Liver (tissue), 10 donors: ENCODE measurements at places on chromosomes 5 and 9. TPM values are rescaled to one million over a fixed set of nuclear protein-coding genes. Genes with fewer than 3 reads are reported as not detected.

DNA sequence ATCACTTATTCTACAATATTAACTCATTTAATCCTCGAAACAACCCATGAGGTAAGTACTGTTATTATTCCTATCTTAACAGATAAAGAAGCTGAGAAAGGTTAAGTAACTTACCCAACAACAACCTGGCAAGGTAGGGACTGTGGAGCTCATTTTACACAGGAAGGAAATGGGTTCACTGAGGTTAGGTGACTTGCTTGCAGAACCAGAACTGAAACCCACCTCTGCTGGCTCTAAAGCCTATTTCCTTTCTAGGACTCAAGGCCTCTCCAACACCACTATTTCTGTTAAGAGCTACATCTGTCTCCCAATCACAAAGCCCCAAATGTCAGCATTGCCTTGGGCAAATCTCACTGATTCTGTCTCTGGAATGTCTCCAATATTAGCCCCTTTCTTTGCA is 38.9 kb upstream of the IFNK start:
- no peak for DNase-seq

- no peak for DNase-seq
Measured at GRCh38 chr5:147332658-147333057, 97.8 kb downstream of the STK32A start.

GRCh38 chr5:24389968-24390367 is 254.8 kb downstream of the CDH10 start:
- DNase-seq: no peak

- no peak for DNase-seq
Measured at GRCh38 chr9:108599571-108599970, 256.2 kb downstream of the ACTL7B start.

- DNase-seq: no peak
Measured at GRCh38 chr5:13955896-13956295, 11.4 kb upstream of the DNAH5 start.

- DNase-seq: no peak
Measured at GRCh38 chr5:143466632-143467031, 63.1 kb upstream of the NR3C1 start.

GRCh38 chr5:79955356-79955895 is 35.6 kb downstream of the MTX3 start:
- no peak for DNase-seq

The PCDHGA5 gene
- polyA plus RNA-seq: 0.08 TPM

The SOHLH1 gene
- not detected for polyA plus RNA-seq

The C6 gene
- 257 TPM for polyA plus RNA-seq
